ENCODE measurements at places on chromosomes 2 and 18.

- no peak for DNase-seq
Measured at GRCh38 chr18:71707400-71707799, 836.7 kb downstream of the CBLN2 start.

- DNase-seq: no peak
Measured at GRCh38 chr2:7025082-7025481, 107.9 kb downstream of the RNF144A start.

- DNase-seq: no peak
Measured at GRCh38 chr2:36578343-36579296, 19.3 kb downstream of the FEZ2 start.

DNA sequence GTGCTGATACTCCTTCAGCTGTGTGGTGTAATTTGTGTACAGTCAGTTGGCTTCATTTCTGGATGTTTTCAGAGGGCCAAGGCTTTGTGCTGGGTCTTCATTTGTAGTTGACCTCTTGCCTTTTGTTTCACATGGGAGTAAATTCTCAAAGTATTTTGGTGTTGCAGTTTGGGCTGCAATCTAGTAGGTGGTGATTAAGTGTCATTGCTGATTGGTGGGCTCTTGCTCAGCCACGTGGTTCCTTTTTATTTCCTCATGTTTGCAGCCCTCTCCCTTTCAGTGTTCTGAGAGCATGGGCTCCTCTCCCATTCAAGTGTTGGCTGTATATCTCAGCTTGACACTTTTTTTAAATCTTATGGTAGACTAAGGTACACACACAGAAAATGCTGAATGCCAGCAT, 96.8 kb downstream of the SNTG2 start:
- no peak for DNase-seq

DNA sequence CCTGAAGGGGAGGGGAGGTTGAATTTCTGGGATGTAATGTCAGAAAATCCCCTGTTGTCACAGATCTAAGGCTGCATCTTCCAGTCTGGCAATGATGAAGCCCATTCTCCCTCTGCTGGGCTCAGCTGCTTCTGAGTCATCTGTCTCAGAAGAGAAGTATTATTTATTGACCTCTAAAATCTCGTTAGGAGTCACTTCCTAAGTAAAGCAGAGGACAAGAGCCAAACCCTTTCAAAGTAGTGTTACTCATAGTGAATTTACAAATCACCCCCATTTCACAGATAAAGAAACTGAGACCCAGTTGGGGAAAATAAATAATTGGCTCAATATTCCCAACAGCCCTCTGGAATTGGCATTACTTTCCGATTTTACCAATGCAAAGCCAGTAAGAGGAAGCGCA, 167.3 kb upstream of the SKOR2 start:
- no peak for DNase-seq

DNA sequence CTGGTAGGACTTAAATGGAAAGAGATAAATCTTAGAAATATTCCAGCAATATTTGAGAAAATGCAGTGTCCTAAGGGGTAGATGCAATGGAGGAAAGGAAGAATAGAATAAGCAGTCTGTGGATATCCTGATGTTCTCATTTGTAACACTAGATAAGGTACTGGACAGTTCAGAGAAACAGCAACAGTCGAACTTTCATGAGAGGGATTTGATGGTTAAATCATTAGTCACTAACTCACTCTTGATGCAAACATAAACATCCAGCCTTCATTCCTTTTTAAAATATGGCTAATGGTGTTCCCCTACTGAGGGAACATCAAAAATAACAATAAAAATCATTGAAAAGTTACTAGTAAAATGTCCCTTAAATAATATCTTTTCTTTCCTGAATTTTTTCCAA, 211.4 kb upstream of the SLC39A10 start:
- no peak for DNase-seq

GRCh38 chr2:203914546-203915182, 21.9 kb upstream of the ICOS start:
- no peak for DNase-seq

DNA sequence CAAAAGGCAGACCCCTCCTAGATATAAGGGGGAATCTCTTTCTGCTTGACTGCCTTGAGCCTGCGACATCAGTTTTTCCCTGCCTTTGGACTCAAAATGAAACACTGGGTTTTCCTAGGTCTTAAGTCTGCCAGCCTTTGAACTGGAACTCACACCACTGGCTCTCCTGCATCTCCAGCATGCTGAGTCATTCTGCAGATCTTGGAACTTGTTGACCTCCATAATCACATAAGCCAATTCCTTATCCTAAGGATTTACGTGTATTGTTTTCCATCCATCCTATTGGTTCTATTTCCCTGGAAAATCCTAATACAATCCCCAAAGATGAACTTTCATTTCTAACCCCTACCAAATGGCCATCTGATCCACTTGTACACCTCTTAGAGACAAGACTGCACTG, 88.0 kb downstream of the AFF3 start:
- DNase-seq: no peak

DNA sequence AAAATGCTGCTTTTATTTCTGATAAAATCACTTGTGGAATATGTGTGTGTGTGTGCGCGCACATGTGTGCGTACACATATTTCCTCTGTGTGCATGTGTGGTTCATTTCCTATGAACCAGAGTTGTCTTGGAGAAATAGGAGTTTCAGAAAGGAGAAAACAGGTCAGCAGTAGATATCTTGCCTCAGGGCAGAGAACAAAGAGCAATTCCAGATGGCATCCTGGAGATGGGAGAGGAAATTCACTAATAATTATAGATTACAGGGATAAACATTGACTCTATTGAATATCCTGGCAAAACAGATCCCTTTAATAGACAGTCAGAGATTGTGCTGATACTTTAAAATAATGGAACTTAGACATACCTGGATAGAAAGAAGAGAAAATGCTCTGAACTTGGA, 298.0 kb downstream of the TRIB2 start:
- no peak for DNase-seq

DNA sequence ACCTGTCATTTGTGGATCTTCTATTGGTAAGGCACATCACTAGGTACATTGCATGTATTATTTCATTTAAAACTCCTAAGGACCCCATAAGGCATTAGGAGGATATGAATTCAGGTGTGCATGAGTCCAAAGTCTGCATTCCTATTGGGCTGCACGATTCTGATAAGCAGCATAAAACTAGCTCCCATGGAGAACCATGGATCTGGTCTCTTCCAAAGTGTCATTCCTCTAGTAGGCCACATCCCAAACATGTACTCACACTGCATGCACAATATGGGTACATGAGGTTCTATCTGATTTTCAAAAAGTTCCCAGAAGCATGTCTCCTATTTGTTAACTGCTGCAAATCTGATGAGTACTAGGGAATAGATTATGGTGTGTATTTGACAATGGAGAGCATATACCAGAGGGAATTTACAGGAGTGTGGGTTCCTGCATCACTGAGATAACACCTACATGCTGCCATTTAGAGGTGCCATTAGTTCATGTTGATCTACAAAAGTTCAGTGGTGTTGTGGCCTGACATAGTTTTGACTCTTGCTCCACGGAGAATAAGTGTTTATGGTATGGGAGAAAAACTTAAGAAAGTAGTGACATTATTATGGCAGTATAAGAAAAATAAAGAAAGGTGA, 11.3 kb downstream of the CYTIP start:
- no peak for DNase-seq

GRCh38 chr2:55547001-55547400, 27.5 kb downstream of the CFAP36 start:
- no peak for DNase-seq

- DNase-seq: no peak
Measured at GRCh38 chr2:189406586-189407233, 34.6 kb upstream of the WDR75 start.

GRCh38 chr2:109231996-109232705, 103.1 kb downstream of the SH3RF3 start:
- DNase-seq: no peak

GRCh38 chr2:32559136-32559535, 68.7 kb upstream of the TTC27 start:
- DNase-seq: no peak

DNA sequence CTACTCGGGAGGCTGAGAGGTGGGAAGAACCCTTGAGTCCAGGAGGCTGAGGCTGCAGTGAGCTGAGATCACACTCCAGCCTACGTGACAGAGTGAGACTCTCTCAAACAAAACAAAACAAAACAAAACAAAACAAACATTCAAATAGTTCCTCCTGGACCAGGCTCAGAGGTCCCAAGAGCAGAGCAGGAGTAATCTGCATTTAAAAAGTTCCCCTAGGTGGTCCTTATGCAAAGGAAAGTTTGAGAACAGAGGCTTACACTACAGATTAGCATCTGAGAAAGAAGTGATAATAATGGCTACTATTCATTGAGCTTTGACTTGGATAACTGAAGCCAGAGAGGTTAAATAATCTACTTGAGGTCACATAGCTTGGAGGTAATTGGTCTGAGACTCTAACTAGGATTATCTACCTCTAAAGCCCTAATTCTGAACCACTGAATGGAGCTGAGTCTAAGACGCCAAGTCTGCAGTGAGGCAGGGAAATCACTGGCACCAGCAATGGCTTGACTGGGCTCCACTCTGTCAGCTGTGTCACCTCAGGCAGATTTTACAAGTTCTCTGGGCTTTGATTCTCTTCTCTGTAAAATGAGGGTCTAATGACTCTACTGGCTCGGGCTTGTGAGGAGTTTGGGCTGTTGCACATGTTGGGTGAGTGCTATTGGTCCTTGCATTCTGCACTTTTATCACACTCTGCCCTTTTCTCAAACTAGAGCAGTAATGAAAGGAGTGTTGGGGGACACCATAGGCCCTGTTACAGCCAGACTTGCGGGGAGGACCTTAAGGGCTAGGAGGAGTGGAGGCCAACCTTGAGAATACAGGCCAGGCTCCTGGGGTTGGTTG, 29.2 kb upstream of the DLX2 start:
- no peak for DNase-seq

DNA sequence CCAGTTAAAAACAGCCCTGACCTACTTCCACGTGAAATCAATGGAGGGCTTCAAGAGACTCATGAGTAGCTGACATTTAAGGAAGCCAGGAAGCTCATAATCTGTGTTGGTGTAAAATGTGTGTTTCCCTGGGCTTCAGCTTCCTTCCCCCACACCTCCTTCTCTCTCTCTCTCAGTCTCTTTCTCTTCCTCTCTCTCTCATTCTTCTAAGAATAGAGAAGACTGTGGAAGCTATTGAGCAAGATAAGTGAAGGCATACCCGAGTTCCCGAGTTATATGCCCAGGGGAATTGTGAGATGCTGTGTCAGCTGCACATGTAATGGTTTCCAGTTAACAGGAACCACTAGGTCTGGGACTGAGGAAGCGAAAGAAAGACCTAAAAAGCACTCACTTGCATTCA, 199.4 kb downstream of the NYAP2 start:
- DNase-seq: no peak

GRCh38 chr2:127573771-127574170, 38.3 kb downstream of the MYO7B start:
- no peak for DNase-seq

- DNase-seq: no peak
Measured at GRCh38 chr18:37430357-37431076, 135.1 kb downstream of the CELF4 start.

- DNase-seq: peak; percentile 25
Measured at GRCh38 chr2:26298638-26299393, 47.1 kb upstream of the SELENOI start.

- DNase-seq: no peak
Measured at GRCh38 chr2:25088817-25089516, 47.1 kb downstream of the EFR3B start.

GRCh38 chr2:46937471-46937901, 21.9 kb upstream of the MCFD2 start:
- no peak for DNase-seq

DNA sequence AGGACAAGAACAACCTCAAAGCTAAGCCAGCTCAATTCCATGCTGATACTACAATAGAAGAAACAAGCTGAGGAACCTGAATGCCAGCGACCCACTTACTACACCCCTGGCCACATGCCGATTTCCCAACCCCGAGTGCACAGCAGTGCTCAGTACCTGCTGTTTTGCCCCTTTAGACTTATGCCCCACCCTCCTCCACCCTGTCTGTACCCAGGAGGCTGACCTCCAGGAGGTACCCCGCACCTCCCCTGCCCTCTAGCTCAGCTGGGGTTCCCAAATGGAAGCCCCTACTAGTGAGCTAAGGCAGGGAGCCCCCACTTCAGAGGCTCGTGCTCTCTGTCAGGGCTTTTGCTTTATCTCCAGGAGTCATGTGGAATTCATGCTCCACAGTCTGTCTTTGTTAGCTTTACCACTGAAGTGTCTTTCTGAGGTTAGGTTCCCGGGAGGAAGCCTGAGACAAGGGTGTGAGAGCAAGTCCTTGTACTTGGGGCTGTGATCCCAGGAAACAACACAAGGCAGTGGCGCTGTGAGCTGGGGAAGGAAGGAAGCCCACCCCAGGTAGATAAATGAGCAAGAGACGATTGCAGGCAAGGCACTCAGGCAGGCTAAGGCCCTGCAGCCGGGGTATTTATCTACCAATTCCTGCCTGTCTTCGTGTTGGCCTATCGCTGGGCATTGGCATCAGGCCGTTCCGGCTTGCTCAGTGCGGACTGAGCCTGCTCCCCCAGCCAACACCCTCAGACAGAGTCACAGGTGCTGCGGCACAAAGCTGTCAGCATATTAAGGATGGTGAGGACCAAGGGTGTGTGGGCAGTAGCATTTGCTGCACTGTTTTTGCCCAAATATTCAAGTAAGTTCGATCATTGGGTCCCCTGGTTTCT, 220.5 kb downstream of the CYP26B1 start:
- DNase-seq: no peak

GRCh38 chr2:184444623-184445223, 153.6 kb upstream of the ZNF804A start:
- no peak for DNase-seq

DNA sequence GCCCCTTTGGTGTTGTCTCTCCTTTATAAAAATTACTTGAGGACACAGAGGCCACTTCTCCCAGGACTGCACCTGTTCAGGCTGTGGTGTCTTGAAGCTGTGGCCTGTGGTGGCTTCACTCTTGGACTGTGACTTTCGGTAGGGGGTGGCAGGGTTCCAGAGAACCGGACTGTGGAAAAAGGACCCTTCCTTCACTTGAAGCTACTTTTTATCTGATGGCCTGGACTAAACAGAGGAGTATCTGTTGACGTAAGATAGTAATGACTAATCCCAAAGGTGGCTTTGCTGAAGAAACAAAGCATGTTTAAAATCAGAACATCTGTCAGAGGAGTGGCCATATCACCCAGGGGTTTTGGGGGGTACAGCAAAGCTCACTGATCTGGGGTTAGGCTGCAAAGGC, 60.8 kb downstream of the CENPO start:
- DNase-seq: no peak

- DNase-seq: no peak
Measured at GRCh38 chr18:68940039-68940438, 142.2 kb downstream of the CCDC102B start.

DNA sequence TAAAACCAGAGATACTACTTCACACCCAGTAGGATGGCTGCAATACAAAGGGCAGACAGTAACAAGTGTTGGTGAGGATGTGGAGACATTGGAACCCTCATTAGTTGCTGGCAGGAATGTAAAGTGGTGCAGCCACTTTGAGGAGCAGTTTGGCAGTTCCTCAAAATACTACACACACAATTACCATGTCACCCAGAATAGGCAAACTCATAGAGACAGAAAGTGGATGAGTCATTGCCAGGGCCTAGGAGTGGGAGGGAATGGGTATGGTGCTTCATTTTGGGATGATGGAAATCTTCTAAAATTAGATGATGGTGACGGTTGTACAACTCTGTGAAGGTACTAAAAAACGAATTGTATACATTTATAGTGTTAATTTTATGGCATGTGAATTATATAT, 54.8 kb downstream of the ATP9B start:
- DNase-seq: no peak

Data from activated CD8-positive, alpha-beta memory T cell treated with anti-CD3 and anti-CD28 coated beads, Interleukin-2, amount 50 U/mL, for 4 hours (primary cell).